Osteoblast (primary cell): ENCODE measurements at places on chromosomes 2 and 18. TPM values are rescaled to one million over a fixed set of nuclear protein-coding genes. Genes with fewer than 3 reads are reported as not detected.
A peak's percentile ranks its signal among the peaks of the same experiment; 100 is the strongest.

SERPINE2 gene
- 658 and 835 TPM in 2 replicates for total RNA-seq

DNA sequence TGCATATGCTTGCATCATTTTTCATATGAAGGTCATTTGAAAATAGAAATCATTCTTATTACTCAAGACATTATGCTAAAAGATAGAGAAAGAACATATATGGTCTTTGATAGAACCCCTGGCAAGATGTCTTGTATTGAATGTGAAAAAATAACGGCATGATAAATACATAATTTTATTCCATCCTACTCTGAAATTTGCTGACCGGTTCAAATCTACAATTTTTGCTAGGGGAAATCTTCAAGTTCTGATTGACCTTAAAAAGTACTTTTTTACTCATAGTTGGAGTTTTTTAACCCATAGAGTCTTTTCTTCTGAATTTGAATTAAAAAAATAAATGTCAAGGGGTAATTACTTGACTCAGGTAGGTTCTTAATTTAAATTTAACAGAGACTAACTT, 920.8 kb downstream of the ERBB4 start:
- H3K27me3 ChIP-seq = no peaks in the 10 kb centered on the region
- H3K27ac ChIP-seq = no peak overlapping the region
- H3K4me1 ChIP-seq = no peaks in the 10 kb centered on the region
- no peaks in the 10 kb centered on the region for H3K36me3 ChIP-seq

GRCh38 chr2:166637051-166637450, 143.0 kb upstream of the SCN7A start:
- no peaks in the 10 kb centered on the region for H3K4me1 ChIP-seq
- H3K4me3 ChIP-seq = no peak overlapping the region
- DNase-seq = no peak

- H3K4me1 ChIP-seq = peaks cover 56% of the 10 kb centered on the region
- peak overlapping the region; percentile 88 for H3K27ac ChIP-seq
- peaks cover 30% of the 10 kb centered on the region for H3K36me3 ChIP-seq
- H3K4me3 ChIP-seq = peak overlapping the region; percentile 90
Measured at GRCh38 chr2:43224131-43224570, 2.3 kb downstream of the ZFP36L2 start.

GRCh38 chr2:25044011-25044410, 2.1 kb downstream of the EFR3B start:
- no peaks in the 10 kb centered on the region for H3K36me3 ChIP-seq
- H3K4me3 ChIP-seq = no peak overlapping the region
- H3K27ac ChIP-seq = no peak overlapping the region
- peaks cover 11% of the 10 kb centered on the region for H3K27me3 ChIP-seq
- DNase-seq = peak; percentile 80
- peaks cover 22% of the 10 kb centered on the region for H3K4me1 ChIP-seq

SIX3 gene
- total RNA-seq = not detected in 2 replicates

- no peaks in the 10 kb centered on the region for H3K27me3 ChIP-seq
- no peak overlapping the region for H3K4me3 ChIP-seq
- DNase-seq = peak; percentile 21
- no peak overlapping the region for H3K27ac ChIP-seq
- H3K36me3 ChIP-seq = peaks cover 2% of the 10 kb centered on the region
Measured at GRCh38 chr2:109433926-109434325, 179.8 kb downstream of the SEPTIN10 start.

DNA sequence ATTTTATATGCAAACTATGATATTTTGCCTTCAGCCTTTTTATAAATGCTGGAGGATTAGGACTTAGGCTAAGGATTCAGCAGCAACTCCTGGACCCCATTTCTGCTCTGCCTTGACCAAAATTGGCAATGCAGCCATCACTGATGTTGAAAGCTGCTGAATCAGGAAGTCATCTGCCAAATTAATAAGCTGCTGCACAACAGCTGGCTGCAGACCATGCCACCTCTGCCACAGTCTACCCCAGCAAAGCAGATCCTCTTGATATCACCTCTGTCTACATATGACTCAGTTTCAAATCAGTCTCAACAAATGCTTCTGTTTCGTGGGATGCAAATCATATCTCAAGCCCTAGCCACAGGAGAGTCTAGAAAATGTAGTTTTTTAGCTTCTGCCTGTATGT, 7.1 kb upstream of the SOS1 start:
- H3K27ac ChIP-seq = peak overlapping the region; percentile 62
- H3K4me1 ChIP-seq = peaks cover 29% of the 10 kb centered on the region
- H3K36me3 ChIP-seq = no peaks in the 10 kb centered on the region

- no peaks in the 10 kb centered on the region for H3K36me3 ChIP-seq
- no peaks in the 10 kb centered on the region for H3K27me3 ChIP-seq
- no peak for DNase-seq
- no peak overlapping the region for H3K4me3 ChIP-seq
- no peaks in the 10 kb centered on the region for H3K4me1 ChIP-seq
Measured at GRCh38 chr18:13984080-13984479, 68.7 kb upstream of the MC2R start.

DNA sequence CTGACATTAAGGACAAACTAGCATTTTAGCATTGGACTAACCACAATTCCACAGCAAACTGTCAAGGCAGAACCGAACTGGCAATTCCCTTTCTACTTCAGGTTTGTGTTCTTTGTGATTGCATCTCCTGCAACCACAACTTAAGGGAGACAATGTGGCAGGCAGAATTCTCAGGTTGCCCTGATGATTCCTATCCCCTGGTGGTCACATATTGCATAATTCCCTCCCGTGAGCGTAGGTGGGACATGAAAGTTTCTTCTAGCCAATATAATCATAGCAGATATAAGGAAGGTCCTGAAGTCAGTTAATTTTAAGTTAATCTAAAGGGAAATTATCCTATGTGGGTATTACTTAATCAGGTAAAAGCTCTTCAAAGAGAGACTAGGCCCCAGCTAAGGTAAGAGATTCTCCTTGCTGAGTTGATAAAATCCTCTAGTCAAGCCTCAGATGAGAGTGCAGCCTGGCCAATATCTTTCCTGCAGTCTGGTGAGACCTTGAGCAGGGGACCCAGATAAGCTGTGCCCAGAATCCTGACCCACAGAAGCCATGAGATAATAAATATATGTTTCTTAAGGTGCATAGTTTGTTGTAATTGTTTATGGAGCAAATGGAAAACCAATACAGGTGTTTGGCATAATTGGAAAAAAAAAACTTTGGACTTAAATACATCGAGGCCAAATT, 45.9 kb upstream of the TNP1 start:
- DNase-seq = no peak
- H3K27ac ChIP-seq = no peak overlapping the region
- no peak overlapping the region for H3K4me3 ChIP-seq
- no peaks in the 10 kb centered on the region for H3K36me3 ChIP-seq
- H3K4me1 ChIP-seq = no peaks in the 10 kb centered on the region

REG1A gene
- not detected in 2 replicates for total RNA-seq

DNA sequence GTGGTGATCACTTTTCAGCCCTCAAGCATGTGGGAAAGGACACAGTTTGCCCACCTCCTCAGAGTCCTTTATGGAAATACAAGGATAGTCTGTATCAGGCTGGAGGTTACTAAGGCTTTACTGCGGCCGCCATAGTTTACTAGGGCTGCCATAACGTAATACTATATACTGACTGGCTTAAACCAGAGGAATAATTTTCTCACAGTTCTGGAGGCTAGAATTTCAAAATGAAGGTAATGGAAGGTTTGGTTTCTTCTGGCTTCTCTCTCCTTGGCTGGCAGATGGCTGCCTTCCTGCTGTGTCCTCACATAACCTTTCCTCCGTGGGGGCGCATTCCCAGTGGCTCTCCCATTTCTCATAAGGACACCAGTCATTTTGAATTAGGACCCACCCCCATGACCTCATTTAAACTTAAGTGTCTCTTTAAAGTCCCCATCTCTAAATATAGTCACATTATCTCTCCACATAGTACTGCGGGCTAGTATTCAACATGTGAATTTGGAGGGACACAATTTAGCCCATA, 12.5 kb upstream of the ATIC start:
- peaks cover 6% of the 10 kb centered on the region for H3K4me1 ChIP-seq
- no peaks in the 10 kb centered on the region for H3K27me3 ChIP-seq
- no peak overlapping the region for H3K4me3 ChIP-seq
- H3K36me3 ChIP-seq = no peaks in the 10 kb centered on the region

DNA sequence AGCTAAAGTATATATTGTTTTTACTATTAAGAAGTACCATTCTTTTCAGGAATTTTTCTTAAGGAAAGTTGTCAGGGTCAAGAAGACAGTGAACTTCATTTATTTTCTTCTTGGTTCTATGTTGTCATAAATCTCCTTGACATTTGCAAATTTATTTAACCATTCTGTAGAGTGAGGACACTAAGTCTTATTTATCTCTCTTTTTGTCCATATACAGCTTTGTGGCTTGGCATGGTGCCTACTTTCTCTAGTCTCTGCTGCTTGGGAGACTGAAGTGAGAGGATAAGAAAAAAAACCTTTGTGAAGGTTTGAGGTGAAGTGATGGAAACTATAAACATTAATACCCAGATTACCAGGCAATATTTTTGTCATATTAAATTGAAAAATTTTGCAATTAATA, 1389.4 kb downstream of the SUCLG1 start:
- no peaks in the 10 kb centered on the region for H3K4me1 ChIP-seq
- no peaks in the 10 kb centered on the region for H3K36me3 ChIP-seq
- no peak for DNase-seq
- no peak overlapping the region for H3K27ac ChIP-seq
- no peaks in the 10 kb centered on the region for H3K27me3 ChIP-seq
- H3K4me3 ChIP-seq = no peak overlapping the region

GRCh38 chr2:229160180-229160579, 110.9 kb downstream of the PID1 start:
- H3K27me3 ChIP-seq = no peaks in the 10 kb centered on the region
- no peaks in the 10 kb centered on the region for H3K4me1 ChIP-seq
- no peak overlapping the region for H3K4me3 ChIP-seq
- H3K27ac ChIP-seq = no peak overlapping the region
- DNase-seq = no peak
- H3K36me3 ChIP-seq = no peaks in the 10 kb centered on the region

DNA sequence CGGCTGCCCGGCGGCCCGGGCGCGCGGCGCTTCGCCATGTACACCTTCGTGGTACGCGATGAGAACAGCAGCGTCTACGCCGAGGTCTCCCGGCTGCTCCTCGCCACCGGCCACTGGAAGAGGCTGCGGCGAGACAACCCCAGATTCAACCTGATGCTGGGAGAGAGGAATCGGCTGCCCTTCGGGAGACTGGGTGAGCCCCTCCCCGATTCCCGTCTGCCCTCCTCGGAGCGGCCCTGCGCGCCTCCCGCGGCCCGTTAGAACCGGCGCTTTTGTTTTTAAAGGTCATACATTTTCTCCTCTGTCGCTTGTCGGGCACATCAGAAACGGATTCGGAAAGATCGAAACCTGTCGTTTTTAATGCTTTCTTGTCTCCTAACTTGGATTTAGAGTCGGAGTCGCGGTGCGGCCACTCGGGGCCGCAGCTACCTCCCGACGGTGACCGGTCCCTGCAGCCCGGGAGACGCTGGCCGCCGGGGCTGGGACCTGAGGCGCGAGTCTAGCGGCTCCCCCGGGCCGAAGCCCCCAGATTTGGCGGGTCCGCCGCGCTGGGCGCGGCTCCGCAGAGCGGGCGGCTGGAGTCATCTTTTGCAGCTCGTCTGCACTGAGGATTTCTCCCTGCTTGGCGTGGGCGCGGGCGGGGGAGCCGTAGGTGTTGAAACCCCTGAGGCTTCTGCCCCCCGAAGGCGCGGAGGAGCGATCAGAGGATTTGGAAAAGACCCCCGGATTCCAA, 519 bp downstream of the TTL start:
- peaks cover 16% of the 10 kb centered on the region for H3K36me3 ChIP-seq
- H3K4me1 ChIP-seq = peaks cover 9% of the 10 kb centered on the region
- DNase-seq = peak; percentile 93
- peak overlapping the region; percentile 74 for H3K27ac ChIP-seq

IL1R2 gene
- total RNA-seq = 0.36 and 0.88 TPM in 2 replicates

PIKFYVE gene
- 52.7 and 57.9 TPM in 2 replicates for total RNA-seq

GRCh38 chr2:133787207-133787606, 218.9 kb upstream of the NCKAP5 start:
- H3K4me1 ChIP-seq = peaks cover 40% of the 10 kb centered on the region
- H3K27ac ChIP-seq = peak overlapping the region; percentile 44
- no peaks in the 10 kb centered on the region for H3K36me3 ChIP-seq
- no peak for DNase-seq
- H3K4me3 ChIP-seq = no peak overlapping the region
- no peaks in the 10 kb centered on the region for H3K27me3 ChIP-seq

- peak; percentile 39 for DNase-seq
- H3K27ac ChIP-seq = no peak overlapping the region
- H3K27me3 ChIP-seq = no peaks in the 10 kb centered on the region
- H3K4me3 ChIP-seq = no peak overlapping the region
Measured at GRCh38 chr2:47819834-47820233, 36.9 kb downstream of the MSH6 start.

- no peak for DNase-seq
- no peak overlapping the region for H3K4me3 ChIP-seq
- H3K27ac ChIP-seq = no peak overlapping the region
- no peaks in the 10 kb centered on the region for H3K36me3 ChIP-seq
- H3K27me3 ChIP-seq = peaks cover 6% of the 10 kb centered on the region
Measured at GRCh38 chr2:233152541-233152940, 92.4 kb downstream of the INPP5D start.

- peaks cover 12% of the 10 kb centered on the region for H3K4me1 ChIP-seq
- no peaks in the 10 kb centered on the region for H3K27me3 ChIP-seq
- H3K4me3 ChIP-seq = no peak overlapping the region
Measured at GRCh38 chr2:217469203-217469810, 533.5 kb downstream of the TNS1 start.
